ENCODE measurements at places on chromosomes 6 and 20.
A peak's percentile ranks its signal among the peaks of the same experiment; 100 is the strongest.

DNA sequence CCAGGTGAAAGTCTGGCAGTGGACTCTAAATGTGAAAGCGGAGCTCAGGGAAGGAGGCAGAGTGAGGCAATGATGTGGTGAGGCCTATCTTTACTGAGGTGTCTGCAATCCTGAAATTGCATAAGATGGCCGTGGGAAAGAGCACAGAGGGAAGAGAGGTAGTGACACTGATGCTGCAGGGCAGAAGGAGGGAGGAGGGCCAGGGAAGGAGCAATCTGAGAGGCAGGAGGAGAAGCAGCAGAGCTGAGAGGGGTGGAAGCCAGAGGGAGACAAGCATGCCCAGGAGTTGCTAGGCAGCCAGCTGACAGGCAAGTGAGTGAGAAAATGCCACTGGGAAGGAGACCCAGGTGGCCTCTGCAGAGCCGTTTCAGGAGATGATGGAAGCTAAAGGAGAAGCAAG lies 97.4 kb upstream of the CNR1 start:
- DNase-seq: peak; percentile 78

DNA sequence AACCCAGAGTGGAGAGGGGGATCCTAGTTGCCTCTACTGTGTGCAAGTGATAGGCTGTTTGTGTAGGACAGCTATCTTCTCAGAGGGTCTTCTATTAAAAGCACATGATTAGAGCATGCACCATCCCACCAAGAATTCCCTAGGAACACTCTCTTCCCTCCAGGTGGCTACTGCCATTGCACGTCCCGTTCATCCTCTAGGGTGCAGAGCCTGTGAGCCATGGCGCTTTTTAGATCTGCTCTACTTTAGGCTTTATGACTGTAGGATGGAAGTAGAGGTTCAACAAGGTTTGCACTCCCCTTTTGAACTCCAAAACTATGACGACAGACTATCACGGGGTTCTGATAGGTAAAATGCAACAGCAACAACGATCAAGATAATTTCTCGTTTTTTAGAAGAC lies 90.5 kb upstream of the SAMD5 start:
- no peak for DNase-seq

GRCh38 chr6:22025468-22026163 lies 271.2 kb downstream of the PRL start:
- peak; percentile 88 for DNase-seq

DNA sequence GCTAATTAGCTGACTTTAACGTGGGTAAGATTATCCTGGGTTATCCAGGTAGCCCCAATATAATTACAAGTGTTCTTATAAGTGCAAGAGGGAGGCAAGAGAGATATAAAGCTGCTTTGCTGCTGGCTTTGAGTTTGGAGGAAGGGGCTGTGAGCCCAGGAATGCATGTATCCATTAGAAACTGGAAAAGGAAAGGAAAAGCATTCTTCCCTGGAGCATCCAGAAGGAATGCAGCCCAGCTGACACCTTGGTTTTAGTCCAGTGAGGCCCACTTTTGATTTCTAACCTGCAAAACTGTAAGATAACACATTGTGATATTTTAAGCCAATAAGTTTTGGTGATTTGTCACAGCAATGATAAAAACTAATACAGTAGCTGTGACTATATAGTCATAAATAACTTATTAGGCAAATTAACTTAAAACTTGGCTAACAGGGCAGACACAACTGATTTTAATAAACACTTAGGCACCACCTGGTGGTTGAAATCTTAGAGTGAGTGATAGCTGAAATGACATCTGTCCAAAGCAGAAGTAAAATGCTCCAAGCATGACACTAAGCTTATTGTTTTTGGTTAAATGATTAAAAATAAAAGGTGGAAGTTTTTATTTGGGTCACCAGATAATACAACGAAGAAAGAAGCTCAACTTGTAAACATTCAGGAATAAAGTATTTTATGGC lies 35.6 kb downstream of the ADGRF4 start:
- DNase-seq: peak; percentile 3

GRCh38 chr20:51926670-51927305 lies 124.5 kb upstream of the SALL4 start:
- no peak for DNase-seq

GRCh38 chr6:26271668-26272024 lies 93.4 kb upstream of the BTN3A2 start:
- DNase-seq: no peak

DNA sequence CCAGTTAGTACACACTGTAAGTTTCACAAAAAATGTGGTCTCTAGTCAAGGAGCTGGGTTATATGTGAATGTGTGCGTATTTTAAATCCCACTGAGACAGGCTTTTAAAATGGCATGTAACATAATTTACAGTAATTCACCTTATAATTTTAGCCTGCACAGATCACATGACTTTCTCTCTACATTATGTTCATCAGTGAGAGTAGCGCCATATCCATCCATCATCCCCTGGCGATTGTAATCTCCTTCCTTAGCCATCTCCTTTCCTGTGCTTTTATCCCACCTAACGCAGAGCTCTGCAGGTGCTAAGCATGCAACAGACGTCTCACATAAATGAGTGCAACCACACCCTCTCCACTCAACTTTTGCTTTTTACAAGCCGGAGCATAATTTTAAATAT lies 210.8 kb downstream of the TBC1D7 start:
- no peak for DNase-seq

- no peak for DNase-seq
These were observed 3.0 kb upstream of the PHACTR2 start for GRCh38 chr6:143674483-143675381.

GRCh38 chr20:45354423-45355208 lies 6.4 kb upstream of the SDC4 start:
- no peak for DNase-seq

- DNase-seq: no peak
These were observed 288.7 kb upstream of the FOXQ1 start for GRCh38 chr6:1023229-1023628.

DNA sequence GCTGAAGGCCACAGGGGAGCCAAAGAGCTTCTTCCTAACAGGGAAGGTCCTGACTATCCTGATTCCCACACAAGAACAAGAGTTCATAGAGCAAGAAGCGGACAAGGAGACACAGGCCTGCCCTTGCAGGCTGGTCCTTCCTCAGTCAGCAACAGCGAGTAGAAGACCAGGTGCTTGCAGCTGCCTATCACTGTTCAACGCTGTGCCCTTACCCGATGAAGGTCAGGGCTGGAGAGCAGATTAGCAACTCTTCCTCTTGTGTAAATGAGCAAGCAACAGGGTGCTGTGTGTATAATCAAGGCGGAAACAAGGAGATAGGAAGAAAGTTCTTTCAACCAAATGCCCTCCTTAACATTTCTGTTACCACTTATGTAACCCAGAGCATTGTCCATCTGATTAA lies 115.3 kb upstream of the SPACA1 start:
- DNase-seq: no peak

GRCh38 chr6:90249458-90249857 lies 47.2 kb downstream of the BACH2 start:
- no peak for DNase-seq

- DNase-seq: peak; percentile 44
These were observed 49.4 kb downstream of the IYD start for GRCh38 chr6:150417899-150418826.

DNA sequence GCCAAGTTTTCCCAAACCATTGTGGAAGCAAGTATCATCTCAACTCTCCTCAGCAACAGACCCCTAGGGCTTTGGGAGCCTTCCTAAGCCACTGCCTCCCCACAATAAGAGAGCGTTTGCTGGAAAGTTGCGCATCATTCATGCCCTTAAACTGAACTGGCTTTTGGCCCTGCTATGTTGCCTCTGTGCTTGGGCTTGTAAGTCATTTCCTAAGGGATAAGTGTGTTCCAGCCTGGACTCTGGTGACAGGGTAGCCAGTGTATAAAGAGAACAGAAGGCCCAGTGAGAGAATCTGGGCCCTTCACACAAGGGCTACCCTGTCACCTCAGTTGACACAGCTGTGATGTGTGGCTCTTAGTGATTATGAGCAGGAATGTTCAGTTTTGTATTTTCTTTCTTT lies 77.8 kb downstream of the COL9A1 start:
- DNase-seq: no peak

- no peak for DNase-seq
These were observed 99.6 kb downstream of the MAP3K4 start for GRCh38 chr6:161091151-161091550.

GRCh38 chr20:23245553-23246181 lies 104.9 kb upstream of the NXT1 start:
- DNase-seq: peak; percentile 91

GRCh38 chr6:169789146-169789943 lies 37.9 kb downstream of the ERMARD start:
- DNase-seq: no peak

DNA sequence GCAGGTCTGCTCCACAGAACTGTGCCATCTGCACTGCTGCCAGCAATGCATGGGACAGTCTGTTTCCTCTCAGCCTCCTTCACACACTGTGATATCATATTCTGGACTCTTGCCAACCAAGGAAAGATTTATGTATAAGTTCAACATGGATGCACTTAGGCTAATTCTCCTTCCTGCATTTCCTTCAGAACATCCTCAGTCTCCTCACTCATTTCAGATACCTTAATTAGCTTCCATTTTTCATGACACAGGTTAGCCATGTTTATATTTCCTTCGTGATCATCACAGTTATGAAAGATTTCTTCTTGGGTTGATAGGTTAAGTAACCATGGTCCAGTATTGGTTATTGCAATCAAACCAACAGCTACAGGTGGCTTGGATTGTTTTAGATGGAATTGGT lies 46.4 kb upstream of the DDR1 start:
- no peak for DNase-seq

DNA sequence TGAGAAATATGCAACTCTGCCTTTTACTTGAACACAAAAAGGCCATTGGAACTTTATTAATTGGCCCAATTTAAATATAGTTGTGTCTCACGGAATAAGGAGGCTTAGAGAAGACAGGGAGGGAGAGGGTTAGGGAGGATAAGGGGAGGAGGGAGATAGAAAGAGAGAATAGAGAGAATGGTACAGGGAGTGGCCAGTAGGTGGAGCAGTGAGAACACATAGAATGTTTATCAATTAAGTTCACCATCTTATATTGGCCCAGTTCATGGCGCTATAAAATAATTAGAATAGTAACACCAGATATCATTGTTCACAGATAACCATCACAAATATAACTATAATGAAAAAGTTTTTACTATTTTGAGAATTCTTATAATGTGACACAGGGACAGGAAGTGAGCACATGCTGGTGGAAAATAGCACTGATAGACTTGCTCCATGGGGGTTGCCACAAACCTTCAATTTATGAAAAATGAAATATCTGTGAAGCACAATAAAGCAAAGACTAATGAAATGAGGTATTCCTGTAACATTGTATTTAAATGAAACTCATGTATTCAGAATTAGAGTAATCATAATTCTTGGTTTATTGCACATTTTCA lies 374.1 kb upstream of the MANEA start:
- DNase-seq: no peak

DNA sequence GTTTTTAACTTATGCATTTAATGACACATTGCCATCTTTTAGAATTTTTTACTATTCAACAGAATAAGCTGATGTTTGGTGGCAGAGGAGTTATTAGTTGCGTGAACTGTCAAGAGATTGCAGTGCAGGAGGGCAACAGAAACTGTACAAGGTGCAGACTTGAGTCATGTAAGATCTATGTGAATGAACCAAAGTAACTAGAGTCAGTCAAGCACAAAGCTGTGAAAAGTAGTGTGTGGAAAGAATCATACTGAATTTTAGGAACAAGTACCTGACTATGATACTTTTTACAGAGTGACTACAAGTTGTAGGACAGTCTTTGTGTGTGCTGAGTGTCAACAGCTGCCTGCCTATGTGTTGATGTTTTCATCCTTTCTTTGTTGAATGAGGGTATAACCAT lies 2.7 kb upstream of the C6orf163 start:
- DNase-seq: no peak

- DNase-seq: peak; percentile 87
These were observed 104.2 kb downstream of the PREX1 start for GRCh38 chr20:48723308-48724264.

- DNase-seq: no peak
These were observed 49.5 kb upstream of the TFAP2D start for GRCh38 chr6:50663806-50664205.

DNA sequence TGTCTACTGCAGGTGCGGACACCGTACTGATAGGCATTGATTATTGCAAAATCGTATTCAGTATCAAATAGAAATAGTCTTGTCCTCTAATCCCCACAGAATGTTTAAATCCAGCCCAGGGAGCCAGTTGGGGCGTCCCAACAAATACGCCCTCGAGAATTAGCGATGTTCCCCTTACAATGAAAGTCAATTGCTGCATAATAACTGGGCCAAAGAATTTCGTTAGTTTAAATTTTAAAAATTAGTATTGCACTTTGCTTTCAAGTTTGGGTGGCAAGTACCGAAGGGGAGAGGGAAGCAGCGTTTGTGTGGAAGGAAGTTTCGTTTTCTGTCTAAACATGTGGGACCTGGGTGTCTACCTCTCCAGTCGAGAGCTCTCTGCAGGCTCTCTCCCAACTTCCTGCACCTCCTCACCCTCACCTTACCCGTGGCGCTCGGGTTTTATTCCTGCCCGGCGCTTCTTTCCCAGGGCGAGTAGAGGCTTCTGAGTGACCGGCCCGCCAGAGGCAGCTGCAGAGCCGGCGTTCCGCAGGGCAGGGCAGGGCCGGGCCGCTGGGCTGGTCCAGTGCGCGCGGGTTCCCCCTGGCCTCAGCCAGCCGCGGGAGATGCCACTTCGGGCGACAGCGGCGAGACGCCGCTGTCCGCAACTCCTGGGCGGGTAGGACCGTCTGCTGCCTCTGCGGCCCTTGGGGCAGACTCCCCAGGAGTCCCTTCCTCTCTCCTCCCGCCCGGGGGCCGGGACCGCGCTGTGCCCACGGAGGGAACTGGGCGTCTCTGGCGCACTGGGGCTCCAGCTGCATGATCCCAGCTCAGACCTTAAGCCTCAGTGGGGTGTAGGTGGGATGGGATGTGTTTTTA lies 862 bp upstream of the TFAP2C start:
- no peak for DNase-seq

- DNase-seq: no peak
These were observed 53.2 kb downstream of the FAM8A1 start for GRCh38 chr6:17653198-17653882.

DNA sequence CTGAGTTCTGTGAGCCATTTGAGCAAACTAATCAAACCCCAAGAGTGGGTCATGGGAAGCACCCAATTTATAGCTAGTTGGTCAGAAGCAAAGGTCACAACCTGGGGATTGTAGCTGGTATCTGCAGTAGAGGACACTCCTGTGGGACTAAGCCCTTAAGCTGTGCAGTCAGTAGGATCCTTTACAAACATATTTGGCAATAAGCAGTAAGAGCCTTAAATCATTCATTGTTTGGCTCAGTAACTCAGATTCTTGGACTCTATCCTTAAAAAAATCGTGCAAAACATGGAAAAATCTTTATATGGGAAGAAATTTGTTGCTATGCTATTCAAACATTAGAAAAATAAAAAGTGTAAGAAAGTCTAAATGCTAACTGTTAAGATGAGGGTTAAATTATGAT lies 29.9 kb downstream of the FRK start:
- no peak for DNase-seq

GRCh38 chr20:1801929-1802306 lies 93.3 kb upstream of the SIRPA start:
- no peak for DNase-seq

- DNase-seq: no peak
These were observed at the start of gene FRK for GRCh38 chr6:116060572-116061283. Gene FRK, minus strand, starts transcription at chr6:116060891. Its CDS starts 580 bp downstream, at chr6:116060311.

- no peak for DNase-seq
These were observed 52.2 kb upstream of the TASP1 start for GRCh38 chr20:13690943-13691342.

Measured in HL-60 (cell line).